Karpas-422 (cell line): ENCODE measurements at places on chromosomes 1 and 21.

DNA sequence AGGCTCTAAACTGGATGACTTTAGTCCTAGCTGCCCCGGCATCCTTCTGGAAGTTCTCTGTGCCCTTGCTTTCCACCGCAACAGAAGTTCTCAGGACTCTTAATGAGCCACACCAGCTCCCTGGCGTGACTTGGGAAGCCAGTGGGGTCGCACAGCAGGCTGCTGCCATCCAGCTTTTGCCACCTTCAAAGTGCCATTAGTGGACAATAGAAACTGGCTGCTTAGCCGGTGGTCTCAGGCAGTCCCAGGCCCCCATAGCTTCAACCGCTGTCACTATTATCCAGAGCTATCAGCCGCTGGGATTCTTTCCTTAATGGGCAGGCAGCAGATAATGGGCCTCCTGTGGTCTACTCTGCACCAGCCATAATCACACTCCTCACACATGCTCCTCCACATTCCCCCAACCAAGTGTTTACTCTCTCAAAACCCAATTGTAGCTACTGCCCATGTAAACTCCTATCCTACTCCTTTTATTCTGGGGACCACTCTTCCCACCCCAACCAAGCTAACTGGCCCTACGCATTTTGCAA, 37.3 kb downstream of the PLEKHA6 start:
- DNase-seq, result no peak

DNA sequence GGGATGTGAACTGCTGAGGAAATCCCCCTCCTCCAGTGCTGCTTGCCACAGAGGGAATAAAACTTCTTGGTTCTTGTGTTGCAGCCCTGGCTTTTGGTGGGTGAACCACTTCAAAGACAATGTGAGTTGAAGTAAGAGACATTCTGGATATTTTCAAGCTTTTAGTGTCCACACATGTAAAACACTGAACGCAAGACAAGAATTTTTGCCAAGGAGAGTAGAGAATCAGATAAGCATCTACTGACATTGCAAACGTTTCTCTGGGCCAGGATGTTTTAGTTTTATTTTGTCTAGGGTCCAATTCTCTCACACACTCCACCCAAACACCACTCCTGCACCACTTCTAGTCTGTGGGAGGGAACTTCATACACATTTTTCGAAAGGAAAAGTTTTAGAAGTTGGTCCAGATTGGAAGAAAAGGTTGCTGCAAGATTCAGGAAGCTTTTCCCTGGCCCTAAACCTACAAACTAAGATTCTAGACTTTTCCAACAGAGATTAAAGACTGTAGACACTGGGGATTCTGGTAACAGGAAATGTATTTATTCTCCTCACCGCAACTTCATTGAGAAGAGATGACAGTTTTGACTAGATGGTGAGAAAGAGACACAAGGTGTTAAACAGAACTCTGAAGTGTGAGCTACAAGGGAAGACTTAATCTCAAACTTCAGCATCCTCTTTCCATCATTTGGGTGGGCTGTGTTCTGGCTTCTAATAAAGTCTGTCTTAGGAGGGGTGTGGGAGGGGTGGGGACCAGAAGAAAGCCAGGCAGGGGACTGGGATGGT, 16.1 kb downstream of the FASLG start:
- DNase-seq, result no peak

GRCh38 chr1:183840140-183840539, 35.2 kb downstream of the RGL1 start:
- DNase-seq, result no peak

DNA sequence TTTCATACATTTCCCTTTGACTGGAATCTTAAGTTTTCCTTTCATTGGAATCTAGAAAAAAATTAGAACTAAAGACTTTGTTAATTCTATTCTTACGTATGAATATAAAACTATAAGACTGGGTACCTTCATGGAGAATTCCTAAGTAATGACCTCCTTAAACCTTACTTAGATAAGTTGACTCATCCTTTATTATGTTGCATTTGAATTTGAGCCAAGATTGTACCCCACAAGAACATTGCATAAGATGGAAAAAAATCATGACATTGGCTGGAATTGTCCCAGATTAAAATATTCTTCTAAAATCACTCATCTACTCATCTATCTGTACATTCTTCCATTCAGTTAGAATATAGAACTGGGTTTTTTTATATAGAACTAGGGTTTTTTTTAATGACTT, 137.4 kb downstream of the C1orf21 start:
- DNase-seq, result no peak

DNA sequence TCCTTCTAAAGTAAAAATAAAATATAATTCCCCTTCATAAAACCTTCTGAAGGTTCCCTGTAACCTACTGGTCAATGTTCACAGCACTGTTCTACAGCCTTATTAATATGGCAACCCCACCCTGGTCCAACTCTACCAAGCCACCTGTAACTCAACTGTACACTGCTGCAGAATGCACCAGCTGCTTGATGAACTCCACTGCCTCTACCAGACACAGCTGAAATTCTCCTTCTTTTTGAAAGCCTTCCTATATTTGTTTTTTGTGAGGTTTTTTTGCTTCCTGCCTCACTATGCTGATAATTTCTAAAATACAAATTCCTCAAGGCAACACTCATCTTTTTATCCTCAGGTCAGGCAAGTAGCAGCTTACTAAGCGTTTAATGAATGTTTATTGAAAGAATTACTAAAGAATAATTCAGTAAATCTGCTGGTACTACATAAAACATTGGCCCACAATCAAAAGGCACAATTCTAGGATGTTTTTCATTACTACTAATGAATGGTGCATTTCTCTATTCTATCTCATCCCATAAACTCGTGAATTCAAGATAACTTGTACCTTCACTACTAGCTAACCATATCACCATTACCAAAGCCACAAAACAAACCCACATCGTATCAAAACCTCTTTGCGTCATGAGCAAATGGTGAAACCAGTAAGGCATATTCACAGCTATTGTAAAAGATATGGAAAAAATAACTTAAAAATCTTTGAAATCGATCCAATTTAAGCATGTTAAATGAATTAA, 2.4 kb downstream of the SSX2IP start:
- no peak for DNase-seq

DNA sequence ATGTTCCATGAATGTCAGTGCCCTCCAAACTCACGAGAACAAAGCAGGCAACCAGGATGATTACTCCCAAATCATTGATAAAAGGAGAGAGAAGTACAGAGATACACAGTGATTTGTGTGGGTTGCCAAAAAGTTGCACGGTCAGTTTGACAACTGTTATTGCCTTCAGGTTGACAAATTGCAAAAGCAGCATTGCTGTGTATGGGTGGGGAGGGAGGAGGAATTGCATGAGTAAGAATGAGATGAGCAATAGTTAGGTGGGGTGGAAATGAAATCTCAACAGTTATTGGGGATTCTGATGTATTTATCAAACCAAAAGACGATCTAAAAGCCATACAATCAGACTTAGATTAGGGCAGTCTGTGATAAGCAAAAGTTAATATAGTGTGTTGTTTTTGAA, 93.7 kb downstream of the NTMT2 start:
- DNase-seq, result no peak

DNA sequence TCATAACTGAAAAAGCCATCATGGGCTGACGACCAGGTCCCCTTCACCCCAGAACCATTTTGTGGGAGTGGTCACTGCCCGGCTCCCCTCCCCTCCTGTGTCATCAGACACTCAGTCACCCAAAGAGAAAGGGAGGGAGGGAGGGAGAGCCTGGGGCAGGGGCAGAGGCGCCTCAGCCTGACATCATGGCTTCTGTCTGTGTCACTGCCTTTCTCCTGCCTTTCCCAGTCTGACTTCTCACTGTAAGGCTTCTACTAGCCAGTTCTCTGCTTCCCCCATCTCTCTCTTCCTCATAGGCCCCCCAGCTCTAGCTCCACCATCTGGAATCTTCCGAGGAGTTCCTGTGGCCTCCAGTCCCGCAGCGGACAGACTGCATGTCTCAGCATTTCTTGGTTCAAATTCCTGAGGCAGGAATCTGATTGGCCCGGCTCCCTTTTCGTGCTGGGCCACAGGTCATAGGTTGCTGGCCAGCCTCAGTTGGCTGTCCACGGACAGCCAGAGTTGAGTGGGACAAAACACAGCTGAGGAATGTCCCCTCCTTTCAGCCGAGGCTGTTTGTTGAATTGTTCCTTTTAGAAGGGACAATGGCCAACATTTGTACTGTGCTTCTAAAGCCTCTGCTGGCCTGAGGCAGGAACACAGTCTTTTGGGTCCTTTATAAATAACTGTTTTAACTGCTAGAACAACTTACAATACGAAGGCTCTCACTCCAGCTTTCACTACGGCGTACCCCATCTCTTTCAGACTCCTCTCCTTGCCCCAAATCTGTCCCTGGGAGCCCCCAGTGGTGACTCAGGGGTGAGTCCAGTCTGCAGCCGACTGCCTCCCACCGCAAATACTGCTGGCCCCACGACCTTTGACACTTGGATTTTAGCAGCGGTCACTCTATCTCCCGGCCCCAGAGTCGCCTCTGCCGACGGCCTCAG, 18.7 kb upstream of the KANK4 start:
- DNase-seq, result no peak

GRCh38 chr1:214067853-214068703, 80.3 kb downstream of the PROX1 start:
- no peak for DNase-seq

- DNase-seq, result no peak
These were observed 33.5 kb upstream of the RNF19B start for GRCh38 chr1:32998064-32998463.

- no peak for DNase-seq
These were observed 128.5 kb upstream of the KCNK2 start for GRCh38 chr1:214953901-214954616.

GRCh38 chr1:12436817-12437599, 181.0 kb downstream of the DHRS3 start:
- DNase-seq, result no peak

DNA sequence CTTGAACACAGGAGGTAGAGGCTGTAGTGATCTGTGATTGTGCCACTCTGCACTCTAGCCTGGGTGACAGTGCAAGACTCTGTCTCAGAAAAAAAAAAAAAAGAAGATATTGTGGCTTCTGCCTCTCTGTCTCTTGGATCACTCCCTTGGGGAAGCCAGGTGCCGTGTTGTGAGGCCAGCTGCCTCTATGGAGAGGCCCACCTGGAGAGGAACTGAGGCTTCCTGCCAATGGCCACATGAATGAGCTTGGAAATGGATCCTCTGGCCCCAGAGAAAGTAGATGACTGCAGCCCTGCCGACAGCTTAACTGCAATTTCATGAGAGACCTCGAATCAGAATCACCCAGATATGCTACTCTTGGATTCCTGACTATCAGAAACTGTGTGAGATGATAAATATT, 19.7 kb upstream of the AK2 start:
- no peak for DNase-seq

DNA sequence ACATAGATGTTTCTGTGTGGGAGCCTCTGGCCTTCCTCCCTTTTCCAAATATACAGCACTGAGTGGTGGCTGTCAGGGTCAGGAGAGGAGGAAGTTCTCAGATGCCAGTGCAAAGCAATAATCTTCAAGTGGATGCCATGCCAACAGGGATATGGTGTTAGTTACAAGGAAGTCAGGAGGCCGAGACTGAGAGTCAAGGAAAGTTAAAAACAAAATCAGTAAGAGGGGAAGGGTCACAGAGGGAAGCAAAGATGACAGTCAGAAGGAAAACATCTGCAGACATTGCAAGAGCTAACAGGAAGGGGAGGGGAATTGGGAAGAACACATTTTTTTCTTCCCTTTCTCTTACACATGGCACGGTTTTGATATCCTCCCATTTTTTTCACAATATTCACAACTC, 691.4 kb downstream of the ADGRL2 start:
- DNase-seq, result no peak

GRCh38 chr21:18340387-18340942, 63.1 kb downstream of the TMPRSS15 start:
- no peak for DNase-seq

GRCh38 chr1:94070865-94071264, 50.1 kb downstream of the ABCA4 start:
- no peak for DNase-seq

DNA sequence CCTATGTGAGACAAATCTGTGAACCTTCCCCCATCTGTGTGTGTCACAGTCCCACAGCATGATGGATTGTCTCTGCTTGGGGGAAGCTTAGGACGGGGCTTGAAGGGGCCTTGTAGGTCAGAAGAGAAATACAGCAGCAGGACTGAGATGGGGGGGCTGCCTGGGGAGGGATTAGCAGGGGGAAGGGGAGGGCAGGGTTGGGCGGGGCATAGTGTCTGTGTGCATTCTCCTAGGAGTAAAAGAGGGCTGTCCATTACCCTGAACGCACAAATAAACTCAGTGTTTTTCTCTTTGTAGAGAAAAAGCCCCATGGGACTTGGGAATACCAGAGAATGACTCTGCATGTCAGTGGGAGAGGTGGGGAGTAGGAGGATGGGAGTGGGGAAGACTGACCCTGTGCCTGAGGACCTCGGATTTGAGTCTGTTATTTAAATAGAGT, 16.4 kb downstream of the RNF220 start:
- no peak for DNase-seq

DNA sequence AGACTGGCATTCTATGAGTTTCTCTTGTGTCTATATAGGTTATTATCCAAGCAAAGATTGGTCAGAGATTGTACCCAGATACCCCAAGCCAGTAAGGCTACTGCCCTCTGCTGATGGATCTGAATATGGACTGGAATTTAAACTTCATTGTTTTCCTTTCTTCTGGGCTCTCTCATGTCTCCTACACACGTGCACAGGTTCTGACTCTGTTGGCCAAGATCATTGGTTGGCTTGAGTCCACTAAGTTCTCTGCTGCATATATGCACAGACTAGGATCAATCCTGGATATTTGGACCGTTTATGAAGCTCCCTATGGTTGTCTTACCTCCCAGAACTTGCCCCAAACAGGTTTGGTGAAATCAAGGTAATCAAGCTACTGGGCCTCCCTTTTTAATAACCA, 69.7 kb downstream of the CC2D1B start:
- DNase-seq, result peak; percentile 83

DNA sequence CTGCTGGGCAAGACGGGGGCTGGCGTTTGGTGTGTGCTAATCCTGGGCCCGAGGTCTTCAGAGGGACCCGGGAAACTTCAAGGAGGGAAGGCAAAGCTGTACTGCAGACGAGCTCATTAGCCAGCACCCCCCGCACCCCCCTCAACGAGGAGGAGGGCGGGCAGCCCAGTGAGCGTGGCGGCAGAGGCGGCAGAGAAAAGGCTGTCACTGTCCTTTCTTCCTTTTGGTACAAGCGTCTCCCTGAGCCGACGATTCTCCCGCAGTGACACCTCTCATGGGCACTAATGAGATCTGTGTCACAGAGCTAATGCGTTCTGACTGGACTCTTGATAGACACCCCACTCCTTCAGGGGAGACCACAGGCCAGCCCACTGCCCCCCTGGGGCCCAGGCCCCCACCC, 29.5 kb downstream of the DMAP1 start:
- DNase-seq, result no peak

- DNase-seq, result peak; percentile 48
These were observed 1.0 kb downstream of the LYST start for GRCh38 chr1:235865565-235866204.

- DNase-seq, result peak; percentile 65
These were observed 12.5 kb upstream of the AHDC1 start for GRCh38 chr1:27616441-27616840.
